ENCODE measurements at places on chromosomes 5 and 9.

GRCh38 chr5:148820461-148821395 is 5.7 kb upstream of the ADRB2 start:
- no peak for DNase-seq

GRCh38 chr9:26975728-26976707 is 19.8 kb downstream of the IFT74 start:
- DNase-seq = no peak

DNA sequence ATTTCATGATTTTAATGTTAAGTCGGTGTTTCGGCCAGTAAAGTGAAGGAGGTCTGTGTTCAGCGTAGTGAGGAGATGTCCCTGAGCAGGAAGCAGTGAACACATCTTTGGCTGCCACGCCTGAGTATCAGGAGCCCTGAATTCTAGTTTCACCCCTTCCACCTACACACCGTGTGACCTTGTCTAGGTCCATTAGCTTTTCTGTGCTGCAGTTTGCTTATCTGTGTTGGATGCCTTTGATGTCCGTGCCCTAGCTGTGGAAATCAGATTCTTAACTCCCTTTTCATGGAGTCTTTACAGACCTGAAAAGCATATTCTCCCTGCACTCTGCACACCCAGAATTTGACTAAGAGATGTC is 601 bp downstream of the FBXO38 start:
- DNase-seq = no peak

DNA sequence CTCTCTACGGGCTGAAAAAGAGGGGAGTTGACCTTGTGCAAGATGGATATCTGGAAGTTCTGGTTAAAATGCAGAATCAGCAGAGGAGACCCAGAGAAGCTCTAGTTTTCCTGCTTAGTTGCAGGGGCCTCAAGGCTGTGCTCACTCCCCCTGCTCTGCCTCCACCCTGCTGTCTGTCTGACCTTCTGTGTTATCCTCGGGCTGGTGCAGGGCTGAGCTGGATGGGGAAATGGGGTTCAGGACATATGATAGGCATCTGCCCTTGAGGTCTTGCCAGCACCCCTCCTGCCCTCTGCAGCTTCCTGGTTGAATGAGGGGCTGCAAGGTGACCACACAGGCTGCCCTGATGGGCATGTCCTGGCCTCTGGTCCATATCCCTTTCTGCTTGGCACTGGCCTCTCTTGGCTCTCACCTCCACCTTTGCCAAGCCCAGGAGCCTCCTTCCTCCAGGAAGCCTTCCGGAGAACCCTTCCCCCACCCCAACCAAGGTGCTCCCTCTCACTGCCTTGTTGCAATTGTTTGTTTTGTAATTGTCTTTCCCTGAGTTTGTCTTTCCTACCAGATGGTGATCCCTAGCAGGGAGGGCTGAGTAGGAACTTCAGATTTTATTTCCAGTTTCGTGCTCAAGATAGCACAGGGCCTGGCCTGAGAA is 1.3 kb downstream of the TMEM268 start:
- DNase-seq = no peak

DNA sequence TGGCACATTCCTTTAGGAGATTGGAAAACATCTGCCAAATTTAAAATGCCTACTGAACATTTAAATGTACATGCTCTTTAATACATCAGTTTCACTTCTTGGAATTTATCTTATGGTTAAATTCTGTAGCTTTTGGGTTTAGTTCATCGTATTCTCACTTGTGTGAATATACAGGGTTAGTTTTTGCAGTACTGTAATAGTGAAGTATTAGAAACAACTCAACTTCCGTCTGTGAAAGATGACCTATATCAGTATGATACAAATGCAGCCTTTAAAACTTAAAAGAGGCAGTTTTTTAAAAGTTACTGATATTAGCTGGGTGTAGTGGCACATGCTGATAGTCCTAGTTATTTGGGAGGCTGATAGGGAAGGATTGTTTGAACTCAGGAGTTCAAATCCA is 57.2 kb downstream of the CDC42SE2 start:
- no peak for DNase-seq

- no peak for DNase-seq
These were observed 35.5 kb downstream of the BICD2 start for GRCh38 chr9:92728831-92729734.

- no peak for DNase-seq
These were observed 1436.0 kb upstream of the NUDT12 start for GRCh38 chr5:104998572-104998971.

- no peak for DNase-seq
These were observed 13.6 kb downstream of the TICAM2 start for GRCh38 chr5:115588640-115589039.

DNA sequence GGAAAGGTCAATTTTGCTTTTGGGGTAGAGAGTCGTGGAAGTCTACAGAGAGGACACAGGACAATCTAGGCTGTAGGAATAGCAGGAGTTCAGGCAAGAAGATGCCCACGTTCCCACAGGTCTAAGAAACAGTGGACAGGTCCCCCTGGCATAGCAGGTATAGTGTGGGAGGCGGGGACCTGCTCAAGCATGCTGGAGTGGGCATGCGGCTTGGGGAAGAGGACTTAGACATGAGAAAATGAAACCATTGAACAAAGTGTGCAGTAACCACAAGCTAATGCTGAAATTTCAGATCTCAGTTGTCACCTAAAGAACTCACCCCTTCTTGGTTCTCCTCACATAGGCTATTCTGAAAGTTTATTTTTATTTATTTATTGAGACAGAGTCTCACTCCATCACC is 142.8 kb upstream of the EFNA5 start:
- no peak for DNase-seq

- peak; percentile 61 for DNase-seq
These were observed 15.4 kb downstream of the CCL28 start for GRCh38 chr5:43396762-43397304.

GRCh38 chr9:100938507-100938906 is 90.0 kb upstream of the PLPPR1 start:
- no peak for DNase-seq

GRCh38 chr5:121325930-121326329 is 525.8 kb upstream of the FTMT start:
- DNase-seq = no peak

GRCh38 chr9:132862533-132862932 is 15.6 kb downstream of the AK8 start:
- DNase-seq = no peak

- no peak for DNase-seq
These were observed 77.9 kb upstream of the RPS23 start for GRCh38 chr5:82356021-82356420.

- DNase-seq = peak; percentile 25
These were observed at the start of gene PSD2 for GRCh38 chr5:139795074-139796001. TSS of gene PSD2 (plus strand) at chr5:139795808. CDS start at chr5:139809441, 13,633 bp downstream.

- no peak for DNase-seq
These were observed 3.8 kb downstream of the RHOBTB3 start for GRCh38 chr5:95734906-95735305.

GRCh38 chr5:106172681-106173532 is 1497.8 kb downstream of the EFNA5 start:
- DNase-seq = no peak

- no peak for DNase-seq
These were observed 13.7 kb downstream of the TRIO start for GRCh38 chr5:14156650-14157492.

GRCh38 chr5:163914910-163915309 is 409.5 kb downstream of the MAT2B start:
- DNase-seq = no peak

DNA sequence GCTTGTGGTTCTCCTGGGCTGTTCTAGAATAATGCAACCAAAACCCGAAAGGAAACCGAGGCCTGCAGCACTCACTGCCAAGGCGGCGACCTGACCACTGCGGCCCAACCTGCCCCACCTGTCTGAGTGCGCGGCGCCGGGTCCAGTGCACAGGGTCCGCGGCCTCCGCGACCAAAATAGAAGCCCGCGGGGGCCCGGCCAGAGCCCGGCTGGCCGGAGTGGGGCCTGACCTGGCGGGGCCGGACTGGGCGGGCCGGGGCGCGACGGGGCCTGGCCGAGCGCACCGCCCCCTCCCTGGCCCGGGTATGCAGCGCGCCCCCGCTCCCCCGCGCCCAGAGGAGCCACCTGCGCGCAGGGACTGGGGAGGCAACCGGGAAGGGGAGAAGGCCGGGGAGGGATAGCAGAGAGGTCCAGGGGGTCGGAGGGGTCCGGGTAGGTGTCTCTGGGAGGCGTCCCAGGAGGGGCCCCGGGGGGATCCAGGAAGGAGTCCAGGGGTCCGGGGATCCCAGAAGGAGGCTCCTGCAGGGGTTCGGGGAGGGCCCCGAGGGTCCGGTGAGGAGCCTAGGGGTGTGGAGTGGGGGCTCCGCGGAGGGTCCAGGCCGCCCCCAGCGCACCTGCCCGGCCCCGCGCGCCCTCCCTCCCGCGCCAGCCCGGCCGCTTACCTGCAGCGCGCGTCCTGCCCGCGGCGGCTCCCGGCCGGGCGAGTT is 503 bp downstream of the SEMA4D start:
- DNase-seq = peak; percentile 31

DNA sequence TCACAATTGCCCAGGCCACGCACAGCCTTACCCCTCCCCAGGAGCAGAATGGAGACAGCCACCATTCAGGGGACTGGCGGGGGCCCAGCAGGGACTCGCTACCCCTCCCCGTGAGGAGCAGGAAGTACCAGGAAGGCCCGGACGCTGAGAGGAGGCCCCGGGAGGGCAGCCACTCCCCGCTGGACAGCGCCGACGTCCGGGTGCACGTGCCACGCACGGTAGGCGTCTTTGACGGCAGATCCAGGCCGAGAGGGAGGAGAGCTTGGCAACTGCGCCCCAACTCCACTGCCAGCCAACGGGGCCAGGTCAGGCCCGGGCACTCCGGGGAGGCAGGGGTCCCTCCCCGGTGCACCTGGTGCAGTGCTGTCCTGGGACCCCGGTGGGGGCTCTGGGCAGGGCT is 14.0 kb downstream of the DNLZ start:
- no peak for DNase-seq

GRCh38 chr9:20524776-20525175 is 97.5 kb downstream of the MLLT3 start:
- DNase-seq = no peak

DNA sequence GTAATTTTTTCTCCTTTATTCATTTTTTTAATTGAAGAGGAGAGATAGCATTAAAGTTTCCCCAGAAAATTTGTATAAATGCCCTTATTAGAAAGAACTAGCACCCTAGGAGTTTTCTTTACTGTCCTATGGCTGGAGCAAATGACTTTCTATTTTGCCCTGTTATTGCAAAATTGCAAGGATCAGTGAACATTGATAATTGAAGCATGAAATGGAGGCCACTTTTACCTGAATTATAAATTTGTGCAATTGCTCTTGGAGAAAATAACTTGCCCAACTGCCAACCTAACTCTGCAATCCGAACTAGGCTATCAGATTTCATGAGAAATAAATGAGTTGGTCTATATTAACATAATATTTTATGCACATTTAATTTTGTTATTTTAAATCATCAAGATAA is 111.9 kb downstream of the MTRR start:
- DNase-seq = no peak

DNA sequence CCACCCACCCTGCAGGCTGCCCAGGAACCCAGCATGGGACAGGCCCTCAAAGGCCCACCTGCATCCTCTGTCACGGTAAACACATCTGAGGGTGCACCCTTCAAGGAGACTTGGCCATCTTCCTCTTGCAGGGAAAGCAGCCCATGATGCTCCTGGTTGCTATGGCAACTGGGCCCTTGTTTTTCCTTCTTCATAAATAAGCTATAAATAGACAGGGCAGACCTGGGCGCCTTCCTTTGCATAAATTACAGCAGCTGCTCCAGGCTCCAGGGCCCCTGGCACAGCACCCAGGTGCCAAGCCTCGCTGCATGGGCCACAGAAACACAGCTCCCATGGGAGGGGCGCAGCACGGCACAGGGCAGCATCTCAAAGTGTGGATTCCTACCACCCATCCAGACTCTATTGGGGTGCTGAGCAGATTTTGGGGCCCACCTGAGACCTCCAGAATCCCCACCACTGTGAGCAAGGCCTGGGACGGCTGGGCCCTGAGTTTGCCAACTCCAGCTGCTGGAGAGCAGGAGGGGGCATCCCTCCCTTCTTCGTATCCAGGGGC is 5.8 kb upstream of the PSMB7 start:
- DNase-seq = no peak

DNA sequence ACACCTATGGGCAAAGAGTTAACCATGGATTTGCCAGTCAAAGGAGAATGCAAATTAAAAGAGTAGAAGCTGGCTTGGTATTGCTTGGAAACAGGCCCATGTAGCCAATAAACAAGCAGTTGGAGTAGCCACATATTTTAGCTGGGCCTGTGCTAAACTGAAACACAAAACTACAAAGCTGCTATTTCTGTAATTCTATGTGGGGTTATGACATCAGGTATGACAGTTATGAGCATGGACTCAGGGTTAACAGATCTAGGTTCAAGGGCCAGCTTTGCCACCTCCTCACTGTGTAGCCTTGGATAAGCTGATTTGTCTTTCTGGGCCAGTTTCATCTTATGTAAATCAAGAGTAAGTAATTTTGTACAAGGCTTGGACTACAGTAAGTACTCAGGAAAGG is 142.7 kb downstream of the PIP5K1B start:
- no peak for DNase-seq

GRCh38 chr5:159398936-159399335 is 68.6 kb upstream of the IL12B start:
- DNase-seq = no peak

GRCh38 chr9:113376634-113377567 is at the start of gene HDHD3:
TSS of gene HDHD3 (minus strand) at chr9:113376986. CDS start at chr9:113374354, 2,632 bp downstream.
- DNase-seq = peak; percentile 72
